ENCODE measurements at places on chromosomes 2 and 18.

DNA sequence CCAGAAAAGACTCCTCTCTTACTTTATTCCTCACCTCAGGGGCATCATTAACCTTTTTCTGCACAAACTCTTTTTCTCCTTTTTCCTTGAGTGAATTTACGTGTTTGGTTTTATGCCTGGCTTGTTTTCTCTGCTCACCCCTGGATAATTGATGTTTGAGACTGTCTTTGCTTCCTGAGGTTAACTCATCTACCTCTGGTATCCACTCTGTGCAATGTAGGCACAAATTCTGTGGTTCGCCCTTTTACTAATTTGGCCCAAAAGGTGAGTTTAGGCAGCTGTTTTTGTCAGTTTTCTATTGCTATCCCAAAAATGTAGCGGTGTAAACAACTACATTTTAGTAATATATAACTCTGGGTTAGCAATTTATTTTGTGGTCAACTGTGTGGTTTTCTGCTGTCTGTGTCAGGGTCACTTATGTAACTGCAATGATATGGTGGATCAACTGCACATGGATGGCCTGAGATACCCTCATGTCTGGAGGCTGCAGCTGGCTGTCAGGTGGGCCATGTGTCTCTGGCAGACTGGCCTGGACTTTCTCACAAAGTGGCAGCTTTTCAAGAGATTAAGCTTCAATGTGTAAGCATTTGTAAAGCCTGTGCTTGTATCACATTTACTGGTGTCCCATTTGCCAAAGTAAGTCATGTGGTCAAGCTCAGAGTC, 329.7 kb downstream of the FSIP2 start:
- DNase-seq = no peak

GRCh38 chr2:177084607-177085006, 128.0 kb upstream of the HNRNPA3 start:
- no peak for DNase-seq

DNA sequence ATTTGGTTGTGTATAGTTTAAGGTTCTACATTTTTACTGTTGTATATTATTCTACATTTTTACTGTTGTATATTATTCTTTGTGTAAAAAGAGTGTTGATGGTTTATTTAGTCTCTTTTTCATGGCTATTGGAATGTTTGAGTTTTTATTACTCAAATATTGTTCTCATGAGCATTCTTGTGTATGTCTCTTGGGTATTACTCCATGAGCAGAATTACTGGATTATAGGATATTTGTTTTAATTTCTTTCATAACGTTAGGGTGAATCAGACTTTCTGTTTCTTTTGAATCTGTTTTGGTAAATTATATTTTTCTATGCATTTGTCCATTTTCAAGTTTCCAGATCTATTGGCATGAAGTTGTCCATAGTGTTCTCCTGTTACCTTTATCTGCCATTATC, 111.6 kb downstream of the DYNAP start:
- no peak for DNase-seq

DNA sequence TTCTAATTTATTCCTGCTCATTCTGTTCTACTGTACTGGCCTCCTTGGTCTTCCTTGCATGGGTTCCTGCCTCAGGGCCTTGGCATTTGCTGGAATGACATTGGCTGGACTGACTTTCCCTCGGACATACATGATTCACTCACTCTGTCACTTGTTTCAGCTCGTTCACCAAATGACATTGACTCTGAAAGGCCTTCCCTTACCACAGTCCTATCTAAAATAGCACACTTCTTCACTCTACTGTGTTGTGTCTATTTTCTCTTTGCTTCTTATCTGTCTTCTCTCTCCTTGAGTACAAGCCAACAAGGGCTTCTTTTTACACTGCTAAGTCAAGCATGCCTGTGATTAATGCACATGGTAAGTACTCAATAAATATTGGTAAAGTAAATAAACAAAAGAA, 65.6 kb downstream of the SCG2 start:
- no peak for DNase-seq

GRCh38 chr2:160214461-160215445, 14.7 kb upstream of the ITGB6 start:
- DNase-seq = peak; percentile 64

- no peak for DNase-seq
Measured at GRCh38 chr2:209371407-209371806, 52.4 kb upstream of the MAP2 start.

GRCh38 chr18:59501920-59502273, 142.8 kb upstream of the LMAN1 start:
- DNase-seq = no peak

GRCh38 chr2:162072976-162073887, 783 bp downstream of the DPP4 start:
- no peak for DNase-seq

- no peak for DNase-seq
Measured at GRCh38 chr2:168667156-168667555, 135.3 kb upstream of the NOSTRIN start.

DNA sequence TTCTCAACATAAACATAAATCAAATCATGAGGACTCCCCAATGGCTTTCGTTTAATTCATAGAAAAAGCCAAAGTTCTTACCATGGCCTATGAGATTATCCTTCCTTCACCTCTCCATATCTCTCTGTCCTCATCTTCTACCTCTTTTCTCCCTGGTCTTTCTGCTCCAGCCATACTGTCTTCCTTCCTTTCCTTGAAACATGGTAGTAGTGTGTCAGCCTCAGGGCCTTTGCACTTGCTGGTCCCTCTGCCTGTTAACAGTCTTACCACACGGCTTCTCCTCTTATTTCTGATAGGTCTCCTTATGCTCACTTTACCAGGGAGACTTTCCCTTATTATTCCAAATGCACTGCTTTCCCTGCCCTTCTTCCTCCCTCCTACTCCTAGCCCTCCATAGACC, 25.6 kb downstream of the APOB start:
- no peak for DNase-seq

DNA sequence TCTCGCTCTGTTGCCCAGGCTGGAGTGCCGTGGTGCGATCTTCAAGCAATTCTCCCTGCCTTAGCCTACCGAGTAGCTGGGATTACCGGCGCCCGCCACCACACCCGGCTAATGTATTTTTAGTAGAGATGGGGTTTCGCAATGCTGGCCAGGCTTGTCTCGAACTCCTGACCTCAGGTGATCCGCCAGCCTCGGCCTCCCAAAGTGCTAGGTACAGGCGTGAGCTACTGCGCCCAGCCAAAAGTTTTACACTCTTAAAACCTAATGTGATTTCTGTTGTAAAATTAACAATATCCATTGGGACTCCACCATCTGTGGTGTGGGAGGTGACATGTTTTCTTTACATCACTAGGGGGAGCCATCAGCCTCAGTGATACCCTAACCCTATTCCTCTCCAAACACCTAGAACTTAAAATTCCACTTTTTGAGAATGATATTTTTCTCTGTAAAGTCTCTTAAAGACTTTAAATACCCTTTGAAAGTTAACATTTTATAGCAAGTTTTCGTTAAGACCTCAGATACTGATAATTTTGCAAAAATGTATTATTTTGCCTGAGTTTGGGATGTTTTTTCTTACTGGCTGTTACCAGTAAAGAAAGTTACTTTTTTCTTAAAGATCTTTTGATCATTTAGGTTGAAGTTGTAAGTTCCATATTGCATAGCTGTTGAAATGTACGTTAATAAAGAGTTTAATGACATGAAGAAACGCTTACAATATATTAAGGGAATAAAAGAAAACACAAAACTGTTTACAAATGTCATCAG, 11.6 kb upstream of the EIF2AK2 start:
- DNase-seq = no peak

GRCh38 chr18:23217781-23218180, 82.5 kb downstream of the CABLES1 start:
- no peak for DNase-seq

DNA sequence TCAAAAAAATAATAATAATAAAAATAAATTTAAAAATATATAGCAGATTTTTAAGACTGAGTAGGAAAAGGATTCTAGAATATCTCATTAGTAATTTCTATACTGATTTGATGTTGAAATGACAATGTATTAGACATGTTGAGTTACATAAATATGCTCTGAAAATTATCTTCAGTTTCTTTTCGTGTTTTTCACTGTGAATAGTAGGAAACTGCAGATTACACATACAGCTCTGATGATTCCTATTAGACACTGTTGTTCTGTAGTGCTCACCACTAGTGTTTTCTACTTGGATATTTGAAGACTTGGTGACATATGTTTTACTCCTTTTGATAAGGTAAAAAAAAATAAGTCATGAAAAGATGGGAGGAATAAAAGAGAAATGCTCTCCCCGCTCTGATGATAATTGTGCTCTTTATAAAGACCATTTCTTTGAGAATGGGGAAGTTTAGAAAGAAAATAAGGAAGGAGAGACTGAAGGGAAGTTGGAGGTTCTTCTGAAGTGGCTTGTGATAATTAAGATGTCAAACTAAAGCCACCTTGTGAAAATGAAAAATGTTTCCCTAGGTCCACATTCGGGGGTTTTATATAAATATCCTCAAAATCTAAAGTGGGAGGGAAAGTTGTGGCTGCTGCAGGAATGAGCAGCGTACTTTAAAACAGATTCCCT, 52.9 kb downstream of the SLC9A2 start:
- no peak for DNase-seq

DNA sequence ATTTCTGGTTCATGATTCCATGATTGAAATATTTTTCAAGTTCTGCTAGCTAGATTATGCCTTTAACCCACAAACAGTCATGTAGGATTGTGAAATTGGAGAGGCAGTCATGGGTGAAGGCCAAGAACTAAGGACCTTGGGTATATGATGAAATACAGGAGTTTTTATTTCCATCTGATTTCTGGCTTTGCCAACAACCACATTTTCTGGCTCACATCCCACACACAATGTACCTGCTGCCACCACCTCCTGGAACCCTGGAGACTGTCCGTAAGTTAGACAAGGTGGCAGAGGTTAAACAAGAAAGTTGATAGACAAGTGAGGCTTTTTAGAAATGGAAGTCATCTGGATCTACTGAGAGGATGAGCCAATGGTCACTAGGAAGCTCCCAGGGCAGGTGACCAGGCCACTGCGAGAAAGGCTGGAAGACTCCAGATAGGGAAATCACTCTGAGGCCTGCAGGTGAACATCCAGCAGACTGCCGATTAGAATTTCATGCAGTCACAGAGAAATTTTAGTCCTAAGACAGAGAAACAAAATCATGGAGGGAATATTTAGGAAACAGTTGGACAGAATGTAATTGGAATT, 402.0 kb downstream of the ALK start:
- DNase-seq = peak; percentile 39

GRCh38 chr18:58687871-58688308, 16.6 kb downstream of the MALT1 start:
- DNase-seq = no peak

DNA sequence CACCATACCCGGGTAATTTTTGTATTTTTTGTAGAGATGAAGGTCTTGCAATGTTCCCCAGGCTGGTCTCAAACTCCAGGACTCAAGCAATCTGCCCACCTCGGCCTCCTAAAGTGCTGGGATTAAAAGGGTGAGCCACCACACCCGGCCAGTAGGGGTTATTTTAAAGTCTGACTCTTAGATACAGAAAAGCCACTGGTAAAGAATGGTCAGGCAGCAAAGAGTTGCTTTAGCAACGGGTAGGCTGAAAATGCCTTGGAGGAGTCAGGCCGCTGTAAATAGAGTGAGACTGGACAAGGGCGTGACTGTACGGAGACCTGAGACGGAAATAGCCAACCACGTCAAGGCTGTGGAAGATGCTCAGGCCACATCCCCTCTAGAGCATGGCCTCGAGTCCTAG, 54.2 kb downstream of the ACKR3 start:
- DNase-seq = no peak

GRCh38 chr2:21276163-21276562, 152.4 kb downstream of the TDRD15 start:
- no peak for DNase-seq

- DNase-seq = no peak
Measured at GRCh38 chr2:188997263-188997662, 23.1 kb downstream of the COL3A1 start.

DNA sequence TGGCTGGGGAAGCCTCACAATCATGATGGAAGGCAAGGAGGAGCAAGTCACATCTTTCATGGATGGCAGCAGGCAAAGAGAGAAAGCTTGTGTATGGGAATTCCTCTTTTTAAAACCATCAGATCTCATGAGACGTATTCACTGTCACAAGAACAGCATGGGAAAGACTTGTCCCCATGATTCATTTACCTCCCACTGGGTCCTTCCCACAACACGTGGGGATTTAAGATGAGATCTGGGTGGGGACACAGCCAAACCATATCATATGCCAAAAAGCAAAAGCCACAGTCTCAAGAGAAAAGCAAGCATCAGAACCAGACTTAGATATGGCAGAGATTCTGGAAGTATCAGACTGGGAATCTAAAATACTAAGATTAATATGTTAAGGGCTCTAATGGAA, 30.0 kb upstream of the SCRN3 start:
- DNase-seq = no peak

Data from AG09309 (cell line).